Osteoblast (primary cell): ENCODE measurements at places on chromosomes 7 and 10.

- DNase-seq: no peak
Observed at GRCh38 chr7:69739190-69739589, 140.9 kb downstream of the AUTS2 start.

DNA sequence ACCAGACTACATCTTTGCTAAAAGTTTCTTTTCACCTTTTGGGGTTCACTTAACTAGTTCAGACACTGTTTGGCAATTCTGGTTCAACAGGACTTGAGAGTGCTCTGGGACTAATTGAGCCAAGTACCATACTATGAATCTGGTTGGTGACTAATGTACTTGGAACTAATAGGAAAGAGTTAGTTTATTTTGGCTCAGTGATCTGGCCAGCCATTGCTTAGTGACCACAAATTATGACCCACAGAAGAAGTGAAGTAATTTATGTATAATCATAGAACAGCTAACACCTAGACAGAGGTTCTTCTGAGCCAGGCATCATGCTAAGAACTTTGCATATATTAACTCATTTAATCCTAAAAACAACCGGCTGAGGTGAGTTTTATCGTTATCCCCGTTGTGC is 126.5 kb upstream of the JCAD start:
- DNase-seq: peak; percentile 93

DNA sequence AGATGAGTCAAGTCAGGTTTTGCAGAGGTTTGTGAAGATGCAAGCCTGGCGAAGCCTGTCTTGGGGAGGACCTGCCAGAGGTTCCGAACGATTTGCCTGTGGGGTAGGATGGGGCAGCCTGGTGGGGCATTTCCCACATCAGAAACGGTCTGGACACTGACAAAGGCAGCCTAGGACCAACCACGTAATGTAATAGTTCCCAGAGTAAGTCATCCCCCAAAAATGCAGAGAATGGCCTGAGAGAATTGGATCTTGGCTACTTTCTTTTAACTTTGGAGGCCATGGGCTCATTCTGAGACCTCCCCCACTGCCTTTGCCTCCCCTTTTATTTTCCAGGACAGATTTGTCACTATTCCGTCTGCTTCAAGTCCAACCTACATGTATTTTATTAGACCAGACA is 168.9 kb upstream of the SH2B2 start:
- peak; percentile 96 for DNase-seq

- DNase-seq: no peak
Observed at GRCh38 chr7:6460990-6461584, 13.3 kb upstream of the DAGLB start.

- DNase-seq: peak; percentile 46
Observed at GRCh38 chr10:60032723-60033122, 126.4 kb upstream of the CCDC6 start.
